ENCODE measurements at places on chromosomes 5 and 9.

DNA sequence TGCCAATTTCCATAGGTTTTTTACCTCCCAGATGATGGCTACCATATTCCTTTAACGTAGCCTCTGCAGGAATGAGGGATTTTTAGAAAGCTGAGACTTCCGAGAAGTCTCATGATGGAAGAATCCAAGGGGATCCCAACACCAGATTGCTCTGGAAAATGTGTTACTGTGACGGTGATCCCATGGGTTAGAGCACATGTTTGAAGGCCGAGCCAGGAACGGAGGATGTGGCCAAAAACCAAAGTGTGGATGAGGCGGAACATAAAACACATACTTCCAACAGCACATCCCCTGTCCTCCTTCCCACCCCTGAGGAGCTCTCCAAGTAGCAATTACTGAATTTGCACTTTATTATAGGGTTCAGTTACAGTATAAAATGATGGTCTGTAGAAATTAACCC is 82.6 kb downstream of the GPR21 start:
- DNase-seq, result no peak
- peaks cover 3% of the 10 kb centered on the region for H3K36me3 ChIP-seq
- peaks cover 6% of the 10 kb centered on the region for H3K4me1 ChIP-seq
- no peaks in the 10 kb centered on the region for H3K27me3 ChIP-seq
- no peak overlapping the region for H3K27ac ChIP-seq
- H3K4me3 ChIP-seq, result no peak overlapping the region

- no peaks in the 10 kb centered on the region for H3K36me3 ChIP-seq
- no peaks in the 10 kb centered on the region for H3K4me1 ChIP-seq
- no peak for DNase-seq
- H3K27me3 ChIP-seq, result peaks cover 2% of the 10 kb centered on the region
- no peak overlapping the region for H3K4me3 ChIP-seq
- no peak overlapping the region for H3K27ac ChIP-seq
Observed at GRCh38 chr5:109911731-109912130, 222.0 kb downstream of the MAN2A1 start.

GRCh38 chr5:100709771-100710170 is 174.6 kb downstream of the FAM174A start:
- DNase-seq, result no peak
- H3K36me3 ChIP-seq, result no peaks in the 10 kb centered on the region
- H3K27me3 ChIP-seq, result peaks cover 16% of the 10 kb centered on the region
- no peak overlapping the region for H3K4me3 ChIP-seq

- no peaks in the 10 kb centered on the region for H3K27me3 ChIP-seq
- no peak for DNase-seq
- peaks cover 36% of the 10 kb centered on the region for H3K4me1 ChIP-seq
Observed at GRCh38 chr5:56129288-56129687, 103.8 kb downstream of the ANKRD55 start.

- peaks cover 43% of the 10 kb centered on the region for H3K4me1 ChIP-seq
- peak; percentile 88 for DNase-seq
- no peaks in the 10 kb centered on the region for H3K27me3 ChIP-seq
- H3K27ac ChIP-seq, result peak overlapping the region; percentile 95
Observed at GRCh38 chr5:111513131-111513520, 791 bp upstream of the STARD4 start.

DNA sequence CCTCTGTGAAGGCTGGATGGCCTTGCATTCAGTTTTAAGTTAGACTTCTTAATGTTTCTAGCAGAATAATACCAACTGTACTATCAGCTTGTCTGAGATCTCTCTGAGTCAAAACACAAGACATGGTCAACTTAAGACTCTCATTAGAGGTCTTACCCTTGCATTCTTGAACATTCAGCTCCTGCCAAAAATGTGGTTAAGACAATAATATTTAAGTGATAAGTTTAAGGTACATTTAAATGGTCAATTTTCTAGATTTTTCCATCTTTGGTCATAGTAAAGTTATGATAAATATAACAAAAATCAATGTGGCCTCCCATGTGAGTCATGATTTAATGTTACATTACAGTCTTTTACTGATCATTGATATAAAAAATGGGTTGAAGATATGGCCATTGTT is 75.0 kb downstream of the NR2F1 start:
- H3K36me3 ChIP-seq, result no peaks in the 10 kb centered on the region
- no peaks in the 10 kb centered on the region for H3K4me1 ChIP-seq
- H3K27me3 ChIP-seq, result no peaks in the 10 kb centered on the region

- H3K36me3 ChIP-seq, result peaks cover 11% of the 10 kb centered on the region
- no peak for DNase-seq
- H3K4me1 ChIP-seq, result no peaks in the 10 kb centered on the region
- no peaks in the 10 kb centered on the region for H3K27me3 ChIP-seq
- H3K4me3 ChIP-seq, result no peak overlapping the region
- H3K27ac ChIP-seq, result no peak overlapping the region
Observed at GRCh38 chr9:137569609-137570203, 9.0 kb downstream of the DPH7 start.

DNA sequence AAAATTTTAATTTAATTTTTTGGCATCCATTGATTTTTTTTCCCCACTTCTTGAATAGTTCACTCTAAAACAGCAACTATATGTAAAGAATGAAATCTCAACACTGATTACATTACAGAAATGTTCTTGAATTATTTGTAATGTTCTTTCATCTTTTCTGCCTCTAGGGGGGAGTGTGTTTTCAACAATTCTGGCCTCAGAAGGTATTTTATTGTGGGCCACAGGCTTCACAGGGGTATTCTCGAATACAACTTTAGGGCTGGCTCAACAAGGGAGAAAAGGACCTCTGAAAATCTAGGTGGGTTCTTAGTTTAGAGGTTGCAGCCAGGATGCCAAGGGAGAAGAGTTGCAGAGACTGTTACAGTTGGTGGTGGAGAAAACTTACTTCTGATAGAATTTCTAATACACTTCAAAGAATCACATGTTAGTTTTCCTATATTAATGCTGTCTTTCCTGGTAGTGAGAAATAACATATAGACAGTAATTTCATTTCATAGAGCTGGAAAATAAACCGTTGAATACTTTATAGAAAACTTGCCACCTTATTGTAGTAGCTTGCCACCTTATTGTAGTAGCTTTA is 3.6 kb upstream of the NPR3 start:
- H3K36me3 ChIP-seq, result peaks cover 1% of the 10 kb centered on the region
- no peak for DNase-seq
- no peak overlapping the region for H3K27ac ChIP-seq
- H3K4me1 ChIP-seq, result peaks cover 16% of the 10 kb centered on the region
- H3K27me3 ChIP-seq, result peaks cover 49% of the 10 kb centered on the region

DNA sequence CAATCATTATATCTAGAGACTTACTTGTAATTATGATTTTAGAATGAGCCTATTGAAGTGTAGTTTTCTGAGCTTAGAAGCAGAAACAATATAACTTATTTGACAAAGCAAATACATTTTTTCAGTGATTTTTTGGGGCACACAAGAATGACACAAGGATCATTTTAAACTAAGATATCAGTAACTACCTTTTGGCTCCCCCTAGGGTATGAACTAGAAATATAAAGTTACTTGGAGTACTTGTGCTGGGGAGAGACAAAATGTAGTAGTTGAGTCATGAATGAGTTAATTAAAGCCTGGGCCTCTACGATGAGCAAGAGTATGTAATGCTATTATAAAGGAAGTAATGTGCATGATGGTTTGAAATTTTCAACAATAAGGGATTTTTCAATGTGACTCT is 1244.1 kb upstream of the ACO1 start:
- no peaks in the 10 kb centered on the region for H3K4me1 ChIP-seq
- H3K36me3 ChIP-seq, result no peaks in the 10 kb centered on the region
- no peaks in the 10 kb centered on the region for H3K27me3 ChIP-seq

DNA sequence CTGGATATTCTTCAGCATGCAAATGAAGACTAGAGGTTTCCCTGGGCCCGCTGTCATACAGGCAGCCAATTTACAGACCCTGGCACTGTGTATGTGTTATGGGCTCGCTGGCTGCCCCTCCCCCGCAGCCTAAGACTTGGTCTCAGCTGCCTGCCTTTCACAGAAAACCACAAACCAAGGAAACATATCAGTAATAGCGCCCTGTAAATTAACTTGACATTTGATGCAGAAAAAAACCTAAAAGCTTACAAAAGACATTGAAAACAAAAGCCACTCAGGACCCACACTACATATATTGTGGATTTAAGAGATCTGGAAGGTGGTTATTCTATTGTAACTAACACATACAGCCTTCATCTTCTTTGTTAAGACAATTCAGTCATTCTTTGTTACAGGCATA is 287.0 kb upstream of the TMEM161B start:
- peaks cover 3% of the 10 kb centered on the region for H3K27me3 ChIP-seq
- no peak for DNase-seq
- H3K4me1 ChIP-seq, result peaks cover 3% of the 10 kb centered on the region
- no peaks in the 10 kb centered on the region for H3K36me3 ChIP-seq
- no peak overlapping the region for H3K4me3 ChIP-seq

- H3K27me3 ChIP-seq, result peaks cover 14% of the 10 kb centered on the region
- no peaks in the 10 kb centered on the region for H3K36me3 ChIP-seq
- no peak overlapping the region for H3K27ac ChIP-seq
- no peaks in the 10 kb centered on the region for H3K4me1 ChIP-seq
Observed at GRCh38 chr5:1188464-1188863, 12.9 kb upstream of the SLC6A19 start.

- no peaks in the 10 kb centered on the region for H3K27me3 ChIP-seq
- H3K36me3 ChIP-seq, result peaks cover 71% of the 10 kb centered on the region
- DNase-seq, result no peak
Observed at GRCh38 chr9:98006127-98006796, 23.1 kb downstream of the ANP32B start.

DNA sequence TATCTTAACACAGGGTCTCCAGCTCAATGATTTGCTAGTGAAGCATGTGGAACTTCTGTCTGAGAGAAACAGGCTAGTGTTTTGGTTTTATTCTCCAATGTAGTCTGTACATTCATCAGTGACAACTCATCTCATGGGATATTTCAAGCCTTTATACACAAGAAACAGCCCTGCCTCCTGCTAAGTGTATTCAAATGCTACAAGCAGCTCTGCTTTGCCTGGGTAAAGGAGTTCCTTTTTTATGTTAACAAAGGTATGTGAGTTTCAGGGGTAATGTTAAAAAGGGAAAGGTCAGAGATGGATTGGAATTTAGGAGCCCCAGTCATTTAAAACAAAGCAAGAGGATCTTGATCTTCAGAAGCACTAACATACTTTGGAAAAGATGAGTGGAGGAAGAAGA is 498.7 kb downstream of the ISL1 start:
- no peak overlapping the region for H3K27ac ChIP-seq
- no peaks in the 10 kb centered on the region for H3K27me3 ChIP-seq
- no peak overlapping the region for H3K4me3 ChIP-seq
- no peaks in the 10 kb centered on the region for H3K36me3 ChIP-seq
- no peaks in the 10 kb centered on the region for H3K4me1 ChIP-seq

DNA sequence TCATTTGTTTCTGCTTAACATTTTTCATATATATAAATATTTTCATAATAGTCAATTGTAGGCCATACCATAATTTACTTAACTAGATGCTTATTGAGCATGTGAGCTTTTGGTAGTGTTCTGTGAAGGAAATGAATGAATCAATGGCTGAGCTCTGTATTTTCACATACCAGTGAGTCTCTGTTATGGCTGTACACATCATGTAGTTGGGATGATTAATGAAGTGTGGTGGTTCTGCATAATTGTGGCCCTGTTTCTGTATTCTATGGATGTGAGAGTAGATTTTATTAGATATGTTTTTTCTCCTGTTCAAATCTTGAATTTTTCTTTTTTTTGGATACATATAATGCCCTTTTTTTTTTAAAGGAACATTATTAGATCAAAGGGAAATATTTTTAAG is 56.2 kb downstream of the CTNNA1 start:
- H3K27me3 ChIP-seq, result no peaks in the 10 kb centered on the region
- H3K4me3 ChIP-seq, result no peak overlapping the region
- H3K4me1 ChIP-seq, result peaks cover 3% of the 10 kb centered on the region
- DNase-seq, result no peak
- H3K27ac ChIP-seq, result no peak overlapping the region

DNA sequence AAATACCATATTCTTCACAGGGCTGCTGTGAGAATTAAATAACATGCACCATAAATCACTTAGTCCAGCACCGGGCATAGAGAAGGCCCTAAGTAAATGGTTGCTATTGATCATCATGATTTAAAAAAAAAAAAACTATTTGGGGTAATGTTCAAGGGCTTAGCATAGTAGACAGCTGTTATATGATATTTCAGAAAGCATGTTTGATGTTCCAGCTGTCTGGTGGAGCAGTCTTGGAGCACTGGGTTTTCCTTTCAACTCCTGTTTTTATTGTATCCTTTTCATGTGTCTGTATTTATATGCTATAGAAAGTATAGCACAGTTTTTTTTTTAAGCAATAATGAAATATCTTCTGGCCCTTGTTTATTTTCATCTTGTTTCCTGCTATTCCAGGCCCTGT is 28.0 kb upstream of the TOMM5 start:
- H3K27me3 ChIP-seq, result peaks cover 14% of the 10 kb centered on the region
- no peak overlapping the region for H3K27ac ChIP-seq
- H3K4me3 ChIP-seq, result no peak overlapping the region
- H3K4me1 ChIP-seq, result peaks cover 3% of the 10 kb centered on the region

GRCh38 chr9:75121914-75122558 is 33.7 kb downstream of the OSTF1 start:
- H3K27me3 ChIP-seq, result no peaks in the 10 kb centered on the region
- H3K4me3 ChIP-seq, result no peak overlapping the region
- peaks cover 49% of the 10 kb centered on the region for H3K4me1 ChIP-seq
- no peak overlapping the region for H3K27ac ChIP-seq

GRCh38 chr5:66609615-66610014 is 13.4 kb downstream of the MAST4 start:
- H3K4me1 ChIP-seq, result no peaks in the 10 kb centered on the region
- no peak overlapping the region for H3K27ac ChIP-seq
- no peaks in the 10 kb centered on the region for H3K36me3 ChIP-seq
- DNase-seq, result no peak
- H3K4me3 ChIP-seq, result no peak overlapping the region

DNA sequence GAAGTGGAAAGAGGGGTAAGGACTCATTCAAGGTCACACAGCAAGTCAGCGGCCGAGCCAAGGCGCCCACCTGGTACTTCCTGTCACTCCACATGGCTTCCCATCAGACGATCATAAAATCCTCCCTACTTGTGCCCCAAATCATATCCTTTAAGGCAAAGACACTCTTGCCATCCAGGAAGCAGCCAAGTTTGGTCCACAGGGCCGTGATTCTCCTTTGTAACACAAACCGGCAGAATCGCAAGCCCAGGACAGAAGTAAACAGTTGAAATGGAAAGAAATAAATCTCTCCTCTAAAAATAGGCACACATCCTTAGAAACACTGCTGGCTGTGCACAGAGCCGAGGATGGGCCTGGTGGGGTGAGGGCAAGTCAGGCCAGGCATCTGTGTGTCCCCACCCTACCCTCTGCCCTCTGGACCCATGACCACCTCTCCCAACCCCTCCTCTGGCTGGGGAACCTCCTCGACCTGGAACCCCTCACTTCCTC is 30.5 kb downstream of the TMOD1 start:
- peaks cover 5% of the 10 kb centered on the region for H3K4me1 ChIP-seq
- peaks cover 4% of the 10 kb centered on the region for H3K27me3 ChIP-seq
- no peak overlapping the region for H3K4me3 ChIP-seq
- no peak overlapping the region for H3K27ac ChIP-seq
- no peak for DNase-seq

DNA sequence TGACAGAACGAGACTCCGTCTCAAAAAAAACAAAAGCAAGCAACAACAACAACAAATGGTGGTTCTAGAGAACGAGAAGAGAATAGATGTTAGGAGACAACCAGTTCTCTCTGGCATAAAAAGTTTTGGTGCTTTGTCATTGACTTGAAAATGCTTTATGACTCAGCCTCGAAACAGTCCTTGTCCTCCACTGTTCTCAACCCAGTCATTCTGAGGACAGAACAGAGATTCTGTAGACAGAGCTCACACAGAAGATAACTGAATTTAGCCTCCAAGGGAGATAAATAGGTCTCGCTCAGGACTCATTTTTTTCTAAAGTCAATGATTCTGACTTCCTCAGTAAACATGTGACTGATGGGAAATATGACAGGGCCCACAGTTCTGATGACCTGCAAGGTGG is 76.0 kb upstream of the FSTL4 start:
- DNase-seq, result no peak
- H3K4me1 ChIP-seq, result peaks cover 2% of the 10 kb centered on the region
- H3K36me3 ChIP-seq, result no peaks in the 10 kb centered on the region
- no peak overlapping the region for H3K27ac ChIP-seq
